ENCODE measurements at places on chromosomes 12 and 14. TPM values are rescaled to one million over a fixed set of nuclear protein-coding genes. Genes with fewer than 3 reads are reported as not detected.

DNA sequence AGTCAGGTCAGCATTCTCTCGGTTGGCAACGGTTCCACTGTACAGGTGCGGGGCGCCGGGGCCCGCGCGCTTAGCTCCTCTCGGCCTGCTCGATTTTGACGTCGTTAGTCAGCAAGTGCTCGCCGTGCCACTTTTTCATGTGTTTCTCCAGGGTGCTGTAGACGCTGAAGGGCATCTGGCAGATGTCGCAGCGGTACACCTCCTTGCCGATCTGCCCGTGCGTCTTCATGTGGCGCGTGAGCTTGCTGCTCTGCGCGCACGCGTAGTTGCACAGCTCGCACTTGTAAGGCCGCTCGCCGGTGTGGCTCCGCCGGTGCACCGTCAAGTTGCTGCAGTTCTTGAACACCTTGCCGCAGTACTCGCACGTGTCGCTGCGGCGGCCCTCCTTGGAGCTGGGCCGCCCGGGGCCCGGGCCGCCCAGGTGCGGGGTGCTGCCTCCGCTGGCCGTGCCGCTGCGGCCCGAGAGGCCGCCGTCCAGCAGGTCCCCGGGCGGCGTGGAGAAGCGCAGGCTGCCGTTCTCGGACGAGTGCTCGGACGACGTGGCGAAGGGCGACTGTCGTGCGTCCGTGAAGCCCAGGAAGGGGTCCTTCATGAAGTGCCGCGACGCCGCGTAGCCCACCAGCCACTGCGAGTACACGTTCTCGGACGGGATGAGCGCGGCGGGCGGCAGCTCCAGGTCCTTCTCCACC, 97.8 kb downstream of the BCL11B start:
- no peak for DNase-seq

GRCh38 chr14:36514278-36515104, 5.5 kb downstream of the NKX2-1 start:
- DNase-seq, result no peak

DNA sequence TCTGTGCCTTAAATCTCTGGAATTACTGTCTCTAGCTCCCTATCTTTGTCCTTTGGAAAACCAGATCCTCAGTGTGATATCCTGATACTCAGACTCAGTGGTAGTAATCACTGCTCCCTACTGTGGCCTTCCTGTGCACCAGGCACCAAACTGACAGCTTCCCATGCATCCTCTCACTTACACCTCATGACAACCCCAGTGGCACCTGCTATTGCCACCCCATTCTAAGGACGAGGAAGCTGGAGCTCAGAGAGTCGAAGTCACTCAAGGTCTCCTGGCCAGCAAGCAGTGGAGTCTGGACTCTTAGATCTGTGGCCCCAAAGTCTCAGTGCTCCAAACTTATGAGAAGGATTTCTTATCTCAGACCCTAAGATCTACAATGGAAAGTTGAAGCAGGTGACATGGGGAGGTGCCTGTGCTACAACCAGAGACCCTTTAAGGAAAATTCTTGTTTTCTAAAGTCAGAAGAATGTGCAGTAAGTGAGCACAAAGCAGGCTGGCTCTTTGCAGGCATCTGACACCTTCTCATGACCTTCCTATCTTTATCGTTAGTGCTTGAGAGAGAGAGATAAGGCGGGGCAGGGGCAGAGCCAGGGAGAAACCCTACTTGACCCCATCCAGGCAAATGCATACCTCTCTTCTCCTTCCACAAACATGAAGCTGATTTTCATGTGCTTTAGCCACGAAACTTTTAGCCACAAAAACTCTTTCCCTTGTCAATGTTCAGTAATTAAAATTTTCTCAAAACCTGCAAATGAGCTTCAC, 47.1 kb downstream of the CCDC60 start:
- DNase-seq, result no peak

DNA sequence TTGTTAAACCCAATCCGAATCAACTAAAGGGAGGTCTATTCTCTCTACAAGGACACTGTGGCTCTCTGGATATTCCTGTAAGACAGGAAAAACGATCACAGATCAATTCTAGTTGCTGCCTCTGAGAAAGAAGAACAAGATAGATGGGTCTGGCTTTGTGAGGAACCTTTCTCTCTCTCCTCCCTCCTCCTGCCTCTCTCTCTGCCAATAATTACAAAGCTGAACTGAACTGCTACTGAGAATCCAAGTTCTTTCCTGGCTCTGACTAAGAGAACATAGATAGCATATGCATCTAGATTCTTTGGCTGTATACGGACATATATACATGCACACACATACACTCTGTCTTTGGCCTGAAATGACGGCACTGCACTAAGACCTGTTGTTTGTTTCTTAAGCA, 27.6 kb downstream of the ETV6 start:
- DNase-seq, result no peak

DNA sequence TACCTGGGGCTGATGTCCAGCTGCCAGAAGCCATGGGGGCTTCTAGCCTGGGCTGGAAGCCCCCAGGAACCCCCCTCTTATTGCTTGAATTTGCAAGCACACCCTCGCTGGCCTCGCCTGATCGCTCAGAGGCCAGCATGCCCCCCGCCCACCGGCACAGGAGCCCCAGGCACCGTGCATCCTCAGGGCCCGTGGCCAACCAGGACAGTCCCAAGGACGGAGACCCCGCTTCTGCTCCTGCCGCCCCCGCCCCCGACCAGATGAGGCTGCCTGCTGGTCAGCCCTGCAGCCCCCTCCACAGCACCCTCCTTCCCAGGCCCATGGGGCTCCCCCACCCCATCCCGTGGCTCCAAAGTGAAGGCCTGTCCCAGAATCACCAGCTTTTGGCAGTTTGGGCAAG, 21.2 kb downstream of the RAB35 start:
- DNase-seq, result no peak

- DNase-seq, result peak; percentile 53
Measured at GRCh38 chr12:25130741-25131188, 64.2 kb downstream of the DNAI7 start.

Gene CLSTN3
- 15.0 TPM for total RNA-seq

Gene KRT7
- total RNA-seq, result 7.0 TPM

GRCh38 chr12:116166306-116166705, 111.2 kb downstream of the MED13L start:
- DNase-seq, result no peak

- peak; percentile 45 for DNase-seq
Measured at GRCh38 chr12:110741341-110742095, 1.2 kb downstream of the PPP1CC start.

DNA sequence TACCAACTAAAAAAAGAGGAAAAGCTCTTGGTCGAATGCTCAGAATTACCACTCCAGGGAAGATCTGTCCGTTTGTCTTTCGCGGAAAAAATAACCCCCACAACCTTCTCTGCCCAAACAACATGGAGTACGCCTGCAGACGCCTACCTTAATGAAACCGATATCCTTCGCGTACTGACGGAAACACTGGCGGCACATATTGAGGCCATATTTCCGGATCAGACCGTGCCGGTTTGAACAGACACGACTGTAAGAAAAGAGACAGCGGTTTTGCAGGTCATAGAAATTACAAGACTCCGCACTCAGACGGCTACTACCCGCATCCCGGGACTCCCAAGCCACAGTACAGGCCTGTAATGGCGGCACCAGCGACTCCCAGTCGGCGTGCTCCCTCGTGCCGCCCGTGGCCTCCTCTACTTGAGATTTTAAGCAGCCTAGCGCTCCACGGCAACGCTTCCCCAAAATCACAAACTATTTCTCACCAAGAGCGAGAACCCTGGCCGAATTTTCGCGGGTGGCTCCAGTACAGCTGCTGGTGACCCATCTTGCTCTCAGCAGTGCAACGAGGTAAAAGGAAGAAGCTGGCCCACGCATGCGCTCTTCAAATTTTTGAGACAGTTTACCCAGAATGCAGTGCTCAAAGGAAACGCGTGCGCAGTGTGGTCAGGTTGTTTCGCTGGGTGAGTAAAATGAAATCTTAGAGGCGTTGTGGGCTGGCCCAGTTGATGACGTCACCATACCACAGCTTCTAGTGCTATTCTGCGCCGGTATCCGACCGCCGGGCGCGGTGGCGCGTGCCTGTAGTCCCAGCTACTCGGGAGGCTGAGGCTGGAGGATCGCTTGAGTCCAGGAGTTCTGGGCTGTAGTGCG, at the start of gene RPS29:
RPS29 (minus strand) TSS at position 578 of the 870 bp plus-strand sequence; CDS start at position 544, 34 bp downstream.
- DNase-seq, result peak; percentile 99

DNA sequence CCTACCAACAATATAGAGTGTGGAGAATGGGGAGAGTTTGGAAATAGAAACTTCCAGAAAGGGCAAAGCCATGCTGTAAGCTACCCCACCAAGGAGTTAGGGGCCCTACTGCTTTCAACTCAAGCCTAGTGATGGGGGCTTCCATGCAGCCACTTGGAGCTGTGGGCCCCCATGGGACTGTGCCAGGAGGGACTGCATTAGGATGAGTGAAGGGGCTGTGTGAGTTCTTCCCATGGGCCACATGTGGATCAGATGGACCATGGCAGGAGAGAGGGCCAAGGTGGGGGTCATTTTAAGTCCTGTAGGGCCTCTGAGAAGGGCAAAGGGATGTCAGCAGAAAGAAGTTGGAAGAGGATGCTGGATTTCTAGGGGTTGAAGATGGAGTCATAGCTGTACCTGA, 23.1 kb upstream of the CIPC start:
- no peak for DNase-seq

- DNase-seq, result no peak
Measured at GRCh38 chr14:75439989-75440388, 12.2 kb downstream of the JDP2 start.

GRCh38 chr12:5184186-5184585, 140.5 kb downstream of the KCNA5 start:
- DNase-seq, result no peak

DNA sequence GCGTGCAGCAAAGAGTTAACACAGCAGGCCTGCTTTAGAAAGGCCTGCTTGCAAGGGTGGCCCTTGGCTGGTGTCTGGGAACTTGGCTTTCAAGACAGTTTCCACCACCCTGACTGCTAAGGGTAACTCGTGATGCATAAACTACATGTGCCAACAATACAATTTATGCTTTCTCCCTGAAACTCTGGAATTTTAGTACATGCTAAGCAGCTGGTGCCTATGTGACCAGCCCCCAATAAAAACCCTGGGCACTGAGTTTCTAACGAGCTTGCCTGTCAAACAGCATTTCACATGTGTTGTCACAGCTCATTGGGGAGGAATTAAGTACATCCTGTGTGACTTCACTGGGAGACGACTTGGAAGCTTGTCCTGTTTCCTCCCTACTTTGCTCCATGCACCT, 133.1 kb downstream of the SLC5A8 start:
- DNase-seq, result no peak

GRCh38 chr12:92029902-92030586, 115.6 kb downstream of the BTG1 start:
- no peak for DNase-seq

DNA sequence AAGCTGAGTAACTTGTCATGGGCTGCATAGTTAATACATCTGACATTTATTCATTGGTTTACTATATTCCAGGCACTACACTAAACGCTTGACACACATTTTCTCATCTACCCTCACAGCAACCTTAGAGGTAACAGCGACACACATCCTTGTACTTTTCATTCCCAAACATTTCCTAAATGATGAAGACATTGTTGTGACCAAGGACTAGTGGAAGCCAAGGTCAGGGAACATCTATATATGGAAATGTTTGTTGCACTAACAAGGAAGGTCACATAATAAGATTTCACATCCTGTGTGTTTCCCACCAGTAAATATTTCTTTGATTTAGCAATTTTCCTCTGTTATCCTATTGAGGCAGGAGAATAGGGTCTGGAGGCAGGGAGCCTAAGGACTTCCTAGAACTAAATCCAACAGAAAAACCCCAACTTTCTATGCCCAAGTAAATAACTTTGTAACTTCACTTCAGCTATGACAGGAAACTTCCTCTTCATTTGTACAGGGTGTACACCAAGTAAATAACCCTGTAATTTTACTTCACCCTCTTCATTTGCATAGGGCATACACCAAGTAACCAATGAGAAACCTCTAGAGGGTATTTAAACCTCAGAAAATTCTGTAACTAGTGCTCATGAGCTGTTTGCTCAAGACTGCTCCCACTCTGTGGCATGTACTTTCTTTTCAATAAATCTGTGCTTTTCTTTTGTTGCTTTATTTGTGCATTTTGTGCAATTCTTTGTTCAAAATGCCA, 48.4 kb downstream of the ZNF641 start:
- DNase-seq, result no peak

GRCh38 chr14:101407328-101407727, 154.0 kb upstream of the DIO3 start:
- no peak for DNase-seq

- DNase-seq, result no peak
Measured at GRCh38 chr14:74550071-74550470, 56.5 kb downstream of the ISCA2 start.

- DNase-seq, result peak; percentile 83
Measured at GRCh38 chr12:19572920-19573558, 133.7 kb downstream of the AEBP2 start.

Gene COA8
- 14.3 TPM for total RNA-seq

Gene DPPA3
- total RNA-seq, result not detected

GRCh38 chr12:94266796-94267536, 118.6 kb downstream of the PLXNC1 start:
- no peak for DNase-seq

Gene ERP27
- not detected for total RNA-seq

Gene KRT77
- total RNA-seq, result not detected

Gene NDUFB1
- total RNA-seq, result 178 TPM

GRCh38 chr12:124814741-124815613, 48.7 kb downstream of the SCARB1 start:
- no peak for DNase-seq

GRCh38 chr12:49462083-49462744, 76.6 kb upstream of the KCNH3 start:
- DNase-seq, result peak; percentile 29

- DNase-seq, result no peak
Measured at GRCh38 chr14:20350860-20351259, 7.4 kb downstream of the PARP2 start.

DNA sequence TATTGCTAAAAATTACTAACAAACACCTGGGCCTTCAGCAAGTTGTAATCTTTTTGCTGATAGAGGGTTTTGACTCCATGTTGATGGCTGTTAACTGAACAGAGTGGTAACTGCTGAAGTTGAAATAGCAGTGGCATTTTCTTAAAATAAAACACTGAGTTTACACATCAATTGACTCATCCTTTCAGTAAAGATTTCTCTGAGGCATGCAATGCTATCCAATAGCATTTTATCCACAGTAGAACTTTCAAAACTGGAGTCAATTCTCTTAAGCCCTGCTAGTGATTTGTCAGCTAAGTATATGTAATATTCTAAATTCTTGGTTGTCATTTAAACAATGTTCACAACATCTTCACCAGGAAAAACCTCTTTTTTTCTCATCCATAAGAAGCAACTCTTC, 59.5 kb downstream of the CMAS start:
- DNase-seq, result no peak

Gene HOXC11
- not detected for total RNA-seq

GRCh38 chr12:7021956-7022355, 3.7 kb upstream of the LPCAT3 start:
- no peak for DNase-seq
